ENCODE measurements at places on chromosomes 7 and 10.

DNA sequence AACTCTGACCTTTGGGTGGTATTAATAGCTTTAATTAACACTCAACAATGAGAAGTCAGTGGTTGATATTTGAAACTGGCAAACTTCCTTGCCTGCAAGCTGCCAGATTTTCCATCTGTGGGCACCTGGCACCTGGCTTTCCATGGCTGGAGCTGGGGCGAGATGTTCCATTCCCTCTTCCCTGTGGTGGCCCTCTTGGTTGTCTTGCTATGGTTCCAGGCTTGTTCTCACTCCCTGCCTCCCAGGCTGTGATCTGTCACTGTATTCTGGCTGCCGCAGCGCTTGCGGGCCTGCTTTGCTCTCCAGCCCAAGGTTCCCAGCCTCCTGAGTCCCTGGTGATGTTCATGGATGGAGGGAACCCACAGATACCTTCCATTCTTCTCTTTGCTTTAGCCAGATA, 201.0 kb downstream of the FRMD4A start:
- no peak for DNase-seq

DNA sequence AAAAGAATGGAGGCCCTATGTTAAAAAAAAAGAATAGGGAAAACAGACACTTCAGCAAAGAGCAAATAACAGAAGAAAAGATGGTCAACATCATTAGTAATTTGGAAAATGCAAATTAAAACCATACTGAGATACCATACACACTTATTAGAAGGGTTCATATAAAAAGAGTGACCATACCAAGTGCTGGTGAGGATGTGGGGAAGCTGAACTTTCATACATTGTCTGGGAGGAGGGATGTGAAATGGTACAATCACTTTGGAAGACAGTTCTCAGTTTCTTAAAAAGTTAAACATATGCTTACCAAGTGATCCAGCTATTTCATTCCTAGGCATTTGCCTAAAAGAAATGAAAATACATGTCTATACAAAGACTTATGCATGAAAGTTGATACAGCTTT, 194.4 kb downstream of the CXCL12 start:
- DNase-seq, result no peak

DNA sequence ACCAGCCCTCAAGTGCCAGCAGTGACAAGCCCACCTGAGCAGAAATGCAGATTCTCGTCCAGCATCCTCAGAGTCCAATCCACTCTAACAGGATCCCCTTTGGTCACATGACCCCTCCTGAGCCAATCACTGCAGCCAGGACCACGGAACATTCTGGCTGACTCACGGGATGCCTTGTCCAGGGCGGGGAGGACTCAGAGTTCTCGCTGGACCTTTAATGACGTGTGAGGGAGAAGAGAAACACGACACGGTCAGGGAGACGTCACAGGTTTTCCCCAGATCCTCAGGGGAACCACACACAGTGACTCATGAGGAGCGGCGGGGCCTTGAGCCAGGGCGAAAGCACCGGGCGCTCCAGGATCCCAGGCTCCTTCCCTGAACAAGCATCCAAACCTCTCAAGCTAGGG, 155.7 kb downstream of the PTPRN2 start:
- no peak for DNase-seq

GRCh38 chr10:119656760-119657159, 5.6 kb downstream of the BAG3 start:
- no peak for DNase-seq

GRCh38 chr10:70950037-70950436, 61.7 kb upstream of the PCBD1 start:
- no peak for DNase-seq

DNA sequence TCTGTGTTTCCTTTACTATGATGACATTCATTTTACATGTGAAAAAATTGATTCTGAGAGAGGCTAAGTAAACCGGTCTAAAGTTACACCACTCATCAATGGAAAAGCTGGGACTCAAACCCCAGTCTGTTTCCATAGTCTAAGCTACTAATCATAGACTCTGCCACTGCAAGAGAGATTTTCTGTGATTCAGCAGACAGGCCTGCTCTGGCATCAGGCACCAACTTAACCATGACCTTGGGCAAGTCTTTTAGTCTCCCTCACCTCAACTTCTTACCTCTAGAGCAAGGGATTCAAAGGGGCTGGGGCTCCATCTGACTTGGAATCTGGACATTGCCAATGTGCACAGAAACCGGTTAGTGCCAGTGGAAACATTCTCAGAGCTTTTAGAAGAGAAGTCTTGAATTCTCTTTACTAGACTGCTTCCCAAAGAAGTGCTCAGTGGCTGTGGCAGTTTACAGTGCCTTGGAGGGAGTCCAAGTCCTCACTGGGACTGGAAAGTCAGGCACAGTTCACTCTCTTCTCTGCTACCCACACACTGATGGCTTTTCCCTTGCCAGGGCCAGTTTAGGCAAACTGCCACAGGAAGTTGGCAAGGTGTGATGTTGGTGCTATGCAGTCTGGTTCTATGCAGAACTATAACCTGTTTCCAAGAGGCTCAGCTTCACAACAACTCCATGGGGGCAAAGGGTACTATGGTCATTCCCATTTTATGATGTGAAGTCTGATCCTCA, 4.5 kb upstream of the BLNK start:
- no peak for DNase-seq

GRCh38 chr7:87328281-87328680, 17.2 kb upstream of the CROT start:
- DNase-seq, result no peak

DNA sequence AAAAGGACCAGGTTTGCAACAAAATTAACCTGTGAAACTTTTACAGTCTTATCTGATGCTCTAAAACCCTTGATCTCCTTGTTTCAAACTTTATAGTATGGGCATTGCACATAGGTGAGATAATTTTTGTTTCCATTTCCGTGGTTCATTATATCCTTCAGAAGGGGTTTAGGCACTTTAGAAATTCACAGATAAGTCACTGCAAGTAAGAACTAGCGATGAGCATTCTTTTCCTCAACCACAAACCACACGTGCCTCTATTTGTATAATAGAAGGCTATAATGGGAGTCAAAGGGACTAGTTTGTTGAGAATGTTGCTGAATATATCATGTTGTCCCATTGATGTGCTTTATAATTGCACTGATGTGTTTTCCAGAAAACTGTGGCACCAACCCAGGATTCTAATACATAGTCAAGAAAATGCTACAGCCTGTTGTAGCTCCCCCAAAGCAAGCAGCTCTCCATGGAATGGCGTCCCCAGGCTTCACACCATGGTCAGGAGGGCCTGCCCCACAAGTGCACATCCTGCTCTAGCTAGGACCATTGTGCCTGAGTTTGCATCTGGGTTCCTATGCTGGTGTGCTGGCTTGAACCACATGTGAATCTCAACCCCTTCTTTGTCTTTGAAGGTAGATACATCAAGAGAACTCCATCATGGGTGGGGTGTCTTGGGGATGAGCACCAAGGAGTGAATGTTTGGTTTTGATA, 14.0 kb upstream of the ATXN7L1 start:
- DNase-seq, result no peak

DNA sequence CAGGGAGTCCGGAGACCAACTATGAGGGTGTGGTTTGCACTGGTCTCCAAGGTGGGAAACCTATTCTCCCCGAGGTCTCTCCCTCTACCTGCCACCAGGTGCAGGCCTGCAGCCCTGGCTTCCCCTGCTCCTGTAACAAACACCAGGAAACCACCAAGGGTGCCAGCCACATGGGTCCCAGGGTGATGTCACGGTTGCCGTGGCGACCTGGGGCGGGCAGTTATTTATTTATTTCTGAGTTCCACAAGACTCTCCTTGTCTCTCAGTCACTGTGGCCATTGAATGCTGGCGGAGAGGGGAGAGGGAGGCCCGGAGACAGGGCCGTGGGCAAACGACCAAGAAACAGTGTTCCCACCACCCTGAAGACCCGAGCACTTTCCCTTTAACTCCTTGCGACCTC, 27.0 kb downstream of the MMD2 start:
- no peak for DNase-seq

GRCh38 chr7:100890653-100891567, 1.4 kb upstream of the UFSP1 start:
- DNase-seq, result no peak
